ENCODE measurements at places on chromosomes 1 and 21. TPM values are rescaled to one million over a fixed set of nuclear protein-coding genes. Genes with fewer than 3 reads are reported as not detected.

DNA sequence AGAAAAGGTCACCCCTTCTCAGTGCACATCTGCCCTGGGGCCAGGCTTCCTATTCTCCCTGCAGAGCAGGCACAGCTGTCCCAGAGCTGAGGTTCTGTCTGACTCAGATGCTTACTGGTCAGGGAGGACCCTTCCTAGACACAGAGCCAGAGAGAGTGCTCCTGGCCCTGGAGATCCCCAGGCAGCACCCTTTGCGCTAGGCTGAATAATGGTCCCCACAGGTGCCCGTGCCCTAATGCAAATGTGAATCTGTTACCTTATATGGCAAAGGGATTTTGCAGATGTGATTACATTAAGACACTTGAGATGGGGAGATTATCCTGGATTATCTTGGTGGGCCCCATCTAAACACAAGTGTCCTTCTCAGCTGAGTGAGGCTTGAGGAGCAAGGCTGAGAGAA is 2.6 kb upstream of the TNNI1 start:
- no peak for DNase-seq

- DNase-seq: no peak
Observed at GRCh38 chr1:206828061-206828460, 37.4 kb upstream of the IL20 start.

DNA sequence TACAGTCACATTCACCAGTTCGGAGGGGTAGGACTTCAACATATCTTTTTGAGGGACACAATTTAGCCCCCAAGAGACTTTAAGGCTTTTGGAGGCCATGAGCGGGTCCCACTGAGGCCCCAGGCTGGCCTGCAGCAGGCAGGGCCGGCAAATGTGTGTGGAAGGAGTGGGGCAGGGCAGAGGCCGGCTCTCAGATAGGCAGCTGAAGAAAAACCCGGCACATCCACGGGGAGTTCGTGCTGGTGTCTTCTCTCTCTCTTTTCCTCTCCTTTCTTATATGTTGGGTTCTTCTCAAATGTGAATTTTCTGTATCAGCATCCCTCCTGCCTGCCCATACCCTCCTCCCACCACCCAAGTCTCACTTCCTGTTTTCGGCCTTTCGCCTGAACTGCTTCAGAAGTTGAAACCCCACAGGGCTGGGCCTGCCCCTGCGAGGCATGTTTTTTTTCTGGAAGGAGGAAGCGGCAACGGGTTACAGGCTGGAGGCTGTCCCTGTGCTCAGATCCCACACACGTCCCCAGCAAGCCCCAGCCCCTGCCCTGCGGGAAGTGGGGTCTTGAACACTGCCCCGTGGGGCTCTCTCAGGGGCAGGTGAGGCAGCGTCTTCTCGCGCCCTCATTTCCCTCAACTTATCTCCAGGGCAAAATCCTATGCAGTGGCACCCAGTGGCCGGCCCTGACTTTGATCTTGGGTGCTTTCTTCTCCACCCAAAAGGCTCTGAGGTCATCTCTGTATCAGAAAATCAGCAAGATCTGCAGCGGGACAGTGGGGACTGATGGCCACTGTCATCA is 9.7 kb upstream of the UMODL1 start:
- DNase-seq: peak; percentile 96

DNA sequence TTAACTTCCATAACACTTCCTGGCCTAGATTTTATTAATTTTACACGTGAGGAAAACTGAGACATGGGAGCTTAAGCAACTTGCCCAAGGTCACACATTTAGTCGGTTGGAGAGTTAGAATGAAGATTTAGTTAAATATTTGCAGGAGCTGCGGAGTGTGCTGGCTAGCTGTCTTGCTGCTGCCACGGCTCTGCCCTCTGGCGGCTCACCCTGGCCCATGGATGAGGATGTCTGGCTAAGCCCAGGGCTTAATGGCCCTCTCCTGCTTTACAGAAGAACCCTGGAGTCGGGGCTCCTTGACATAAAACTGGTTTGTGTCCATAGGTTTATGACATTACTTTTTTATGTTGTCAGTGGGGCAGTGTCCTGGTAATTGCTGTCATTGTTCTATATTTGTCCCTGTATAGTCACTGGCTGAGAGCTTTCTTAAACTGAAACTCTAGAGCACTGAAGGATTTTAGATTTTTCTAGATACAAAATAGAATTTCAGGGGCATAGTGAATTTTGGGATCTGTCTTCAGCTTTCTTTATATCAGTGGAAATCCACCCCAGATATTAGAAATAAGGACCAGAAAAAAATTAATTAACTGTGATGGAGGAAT is 88.9 kb upstream of the WLS start:
- DNase-seq: peak; percentile 4

The TMEM52 gene
- 2.5 TPM for total RNA-seq

Measured in OCI-LY7 (cell line).